DMS153 (cell line): ENCODE measurements at places on chromosomes 12 and 14.
A peak's percentile ranks its signal among the peaks of the same experiment; 100 is the strongest.

DNA sequence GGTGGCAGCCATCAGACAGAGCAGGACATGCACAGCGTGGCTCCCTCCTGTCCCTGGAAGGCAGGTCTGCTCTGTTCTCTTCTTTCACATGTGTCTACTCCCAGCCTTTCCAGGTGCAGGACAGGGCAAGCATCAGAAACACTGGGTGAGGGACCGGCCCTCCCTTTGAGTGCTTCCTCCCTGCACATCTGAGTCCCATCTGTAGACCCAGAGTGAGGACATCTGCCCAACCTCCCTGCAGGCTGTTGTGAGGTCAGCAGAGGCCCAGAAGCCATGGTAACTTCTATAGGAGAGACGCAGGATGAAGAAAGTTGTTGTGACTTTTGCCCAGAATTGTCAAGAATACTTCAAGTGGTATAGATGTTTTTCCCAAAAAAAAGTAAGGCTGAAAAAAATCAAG is 282.7 kb downstream of the CACNA1C start:
- no peak for DNase-seq

DNA sequence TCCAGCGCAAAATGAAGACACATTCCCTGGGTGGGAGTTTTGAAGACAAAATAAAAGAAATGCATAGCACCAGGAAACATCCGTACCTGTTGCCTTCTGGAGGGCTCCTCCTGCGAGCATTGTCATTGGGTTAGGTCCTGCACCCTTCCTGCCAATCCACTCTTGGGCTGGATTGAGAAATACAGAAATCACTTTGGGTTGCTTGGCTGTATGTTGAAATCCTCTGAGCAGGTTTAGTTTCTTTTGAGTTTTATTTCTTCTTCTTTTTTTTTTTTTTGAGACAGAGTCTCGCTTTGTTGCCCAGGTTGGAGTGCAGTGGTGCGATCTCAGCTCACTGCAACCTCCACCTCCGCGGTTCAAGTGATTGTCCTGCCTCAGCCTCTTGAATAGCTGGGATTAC is 67.6 kb downstream of the ARF6 start:
- DNase-seq: peak; percentile 73

DNA sequence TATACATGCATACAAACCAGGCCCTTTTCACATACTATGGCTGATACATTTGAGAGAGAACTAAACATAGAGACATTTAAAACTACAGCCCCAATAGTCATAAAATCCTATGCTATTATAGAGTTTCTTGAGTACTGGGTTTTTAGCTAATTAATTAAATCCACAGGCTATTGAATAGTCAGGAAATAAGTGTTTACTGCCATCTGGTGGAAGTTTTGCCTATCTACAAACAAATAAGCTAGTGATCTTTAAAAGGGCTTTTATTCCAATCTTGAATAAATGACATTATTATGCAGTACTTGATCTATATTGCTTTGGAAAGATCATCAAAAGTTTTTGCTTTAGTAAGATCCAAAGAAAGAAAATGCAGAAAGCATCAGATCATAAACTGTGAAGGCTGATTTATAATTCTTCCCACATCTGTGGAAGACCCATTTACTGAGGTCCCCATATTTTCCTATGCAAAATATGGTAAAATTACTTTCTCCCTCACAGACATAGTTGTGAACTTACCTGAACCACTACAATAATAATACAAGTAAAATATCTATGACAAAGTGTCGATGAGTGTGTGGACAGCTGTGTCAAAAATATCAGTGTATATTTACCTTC is 131.3 kb downstream of the ITPR2 start:
- DNase-seq: peak; percentile 41

GRCh38 chr14:75249251-75249957 is 29.2 kb upstream of the FOS start:
- peak; percentile 92 for DNase-seq

- DNase-seq: no peak
Observed at GRCh38 chr12:78916845-78917480, 52.4 kb downstream of the SYT1 start.

DNA sequence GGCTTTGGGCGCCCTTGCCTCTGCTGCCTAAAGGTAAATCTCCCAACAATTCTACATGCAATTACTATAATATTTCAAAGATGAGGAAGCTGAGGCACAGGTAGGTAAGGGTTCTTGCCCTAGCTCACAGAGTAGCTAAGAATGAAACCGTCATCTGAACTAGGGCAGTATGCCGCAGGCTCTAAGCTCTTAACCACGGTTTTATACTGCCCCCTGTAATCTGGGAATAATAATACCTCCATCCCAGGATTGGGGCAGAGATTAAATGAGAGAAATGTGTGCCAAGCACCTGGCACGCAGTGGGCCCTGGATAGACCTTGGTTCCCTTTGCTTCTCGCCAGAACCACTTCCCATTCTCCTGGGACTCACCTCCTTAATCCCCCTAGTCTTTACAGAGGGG is 1.5 kb upstream of the HRK start:
- no peak for DNase-seq

GRCh38 chr12:47813511-47814196 is 6.0 kb downstream of the HDAC7 start:
- DNase-seq: no peak

DNA sequence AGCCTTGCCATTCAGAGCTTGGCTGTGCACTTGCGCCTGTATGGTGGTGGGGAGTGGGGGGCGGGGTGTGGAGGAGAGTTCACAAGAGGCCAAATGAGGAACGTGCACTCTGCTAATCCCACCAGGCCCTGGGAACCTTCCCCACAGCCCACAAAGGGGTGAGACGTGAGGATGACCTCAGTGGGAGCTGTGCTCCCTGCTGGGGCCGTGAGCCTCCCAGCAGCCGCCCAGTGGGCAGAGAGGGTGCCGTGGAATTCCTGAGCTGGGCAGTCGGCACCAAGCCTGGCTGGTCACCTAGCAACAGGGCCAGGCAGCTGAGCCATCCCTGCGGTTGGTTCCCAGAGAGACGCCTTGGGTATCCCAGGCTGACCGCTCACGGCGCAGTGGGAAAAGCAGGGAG is 53.7 kb downstream of the CCNK start:
- no peak for DNase-seq

DNA sequence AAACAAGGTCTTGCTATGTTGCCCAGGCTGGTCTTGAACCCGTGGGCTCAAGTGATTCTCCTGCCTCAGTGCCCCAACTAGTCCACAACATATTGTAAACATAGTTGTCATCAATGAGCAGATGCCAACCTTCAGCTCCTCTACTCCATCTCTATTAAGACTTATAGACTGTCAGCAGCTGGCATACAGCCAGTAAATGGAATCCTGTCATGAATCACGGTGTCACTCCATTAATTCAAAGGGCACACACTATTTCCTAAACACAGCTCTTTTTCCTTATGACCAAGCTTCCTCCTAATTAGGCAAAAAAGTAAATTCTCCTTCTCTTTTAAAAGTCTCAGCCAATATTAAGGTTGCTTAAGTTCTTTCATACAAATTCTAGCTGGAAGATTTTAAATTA is 111.2 kb downstream of the ITPR2 start:
- peak; percentile 33 for DNase-seq

GRCh38 chr12:16691624-16692023 is 85.7 kb upstream of the LMO3 start:
- DNase-seq: no peak

- DNase-seq: no peak
Observed at GRCh38 chr12:96427269-96427729, 27.1 kb upstream of the CDK17 start.

- DNase-seq: no peak
Observed at GRCh38 chr12:54356951-54357356, 7.3 kb downstream of the GPR84 start.

GRCh38 chr12:119055977-119056376 is 74.6 kb downstream of the SRRM4 start:
- no peak for DNase-seq

GRCh38 chr12:47164724-47165439 is 85.1 kb upstream of the AMIGO2 start:
- DNase-seq: no peak

GRCh38 chr12:62654326-62655241 is 188.0 kb downstream of the MON2 start:
- no peak for DNase-seq

GRCh38 chr14:75806352-75806832 is 145.3 kb downstream of the TTLL5 start:
- DNase-seq: no peak

- DNase-seq: no peak
Observed at GRCh38 chr14:55389330-55389729, 22.3 kb downstream of the ATG14 start.

- no peak for DNase-seq
Observed at GRCh38 chr12:63396135-63396534, 245.1 kb upstream of the AVPR1A start.

- no peak for DNase-seq
Observed at GRCh38 chr12:47249082-47249481, 169.3 kb upstream of the AMIGO2 start.

GRCh38 chr12:72974954-72975555 is 702.9 kb downstream of the TRHDE start:
- no peak for DNase-seq

GRCh38 chr12:48811437-48812090 is 6.7 kb upstream of the CACNB3 start:
- no peak for DNase-seq

GRCh38 chr12:32252199-32253073 is 145.8 kb downstream of the BICD1 start:
- DNase-seq: no peak

- DNase-seq: no peak
Observed at GRCh38 chr12:49588721-49589516, 16.5 kb downstream of the FAM186B start.

GRCh38 chr14:33414041-33414440 is 475.4 kb downstream of the NPAS3 start:
- no peak for DNase-seq

DNA sequence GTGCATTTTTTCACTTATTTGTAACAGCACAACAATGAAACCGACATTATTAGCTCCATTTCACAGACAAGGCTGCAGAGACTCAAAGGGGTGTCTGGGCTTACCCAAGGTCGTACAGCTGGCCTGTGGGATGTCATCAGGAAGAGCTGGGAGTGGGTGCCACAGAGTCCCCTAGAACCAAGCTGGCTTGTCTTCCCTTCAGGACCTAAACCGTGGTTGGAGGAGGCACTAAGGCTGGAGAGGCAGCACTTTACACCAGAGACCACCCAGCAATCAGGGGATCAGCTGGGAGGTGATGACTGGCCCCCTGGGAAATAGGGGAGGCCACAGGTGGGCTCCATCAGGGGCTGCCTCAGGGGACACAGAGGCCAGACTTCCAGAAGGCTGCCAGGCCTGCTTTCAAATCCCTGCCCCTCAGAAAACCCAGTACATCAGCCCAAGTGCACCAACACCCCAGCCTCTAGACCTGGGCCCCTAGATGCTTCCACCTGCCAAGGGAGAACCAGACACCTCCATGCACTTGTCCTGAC is 28.3 kb downstream of the DIO3 start:
- no peak for DNase-seq
